HT1080 (cell line): ENCODE measurements at places on chromosomes 6 and 20. TPM values are rescaled to one million over a fixed set of nuclear protein-coding genes. Genes with fewer than 3 reads are reported as not detected.

- DNase-seq: no peak
Measured at GRCh38 chr6:84460491-84460890, 233.0 kb upstream of the CEP162 start.

- DNase-seq: no peak
Measured at GRCh38 chr20:289693-290083, 862 bp downstream of the C20orf96 start.

DNA sequence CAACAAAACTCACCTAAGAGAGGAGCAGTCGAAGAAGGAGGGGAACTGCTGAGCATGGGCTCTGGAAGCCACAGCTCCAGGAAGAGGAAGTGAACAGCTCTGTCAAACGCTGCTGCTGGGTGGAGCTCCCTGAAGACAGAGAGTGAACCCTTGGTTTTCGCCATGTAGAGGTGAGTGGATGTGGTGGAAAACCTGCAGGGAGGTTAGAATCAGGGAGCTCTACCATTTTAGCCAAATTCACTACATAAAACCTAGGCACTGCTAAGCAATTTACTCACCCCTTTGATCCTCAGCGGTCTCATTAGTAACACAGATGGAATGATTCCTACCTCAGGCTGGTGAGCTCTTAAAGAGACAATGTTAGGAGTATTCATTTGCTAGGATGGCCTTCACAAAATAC lies 19.4 kb upstream of the TFAP2A start:
- DNase-seq: no peak

GRCh38 chr6:41406728-41407489 lies 71.5 kb downstream of the NCR2 start:
- no peak for DNase-seq

GRCh38 chr20:48148916-48149672 lies 363.8 kb upstream of the SULF2 start:
- no peak for DNase-seq

- DNase-seq: no peak
Measured at GRCh38 chr6:36718560-36718959, 20.9 kb downstream of the RAB44 start.

DNA sequence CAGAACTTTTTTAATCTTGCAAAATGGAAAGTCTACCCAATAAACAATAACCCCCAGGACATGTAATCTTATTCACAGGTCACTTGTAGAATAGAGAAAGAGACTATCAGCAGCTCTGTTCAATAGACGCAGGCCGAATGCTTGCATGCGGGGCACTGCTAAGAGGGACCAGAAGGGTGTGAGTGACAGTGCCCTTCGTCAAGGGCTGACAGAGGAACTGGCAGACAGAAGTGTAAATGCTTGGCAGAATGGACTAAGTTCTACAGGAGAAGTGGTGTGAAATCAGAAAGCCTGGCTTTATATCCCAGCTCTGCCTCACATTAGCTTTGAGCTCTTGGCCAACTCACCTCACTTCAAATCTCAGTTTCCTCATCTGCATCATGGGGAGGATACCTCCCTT lies 21.0 kb downstream of the DDO start:
- no peak for DNase-seq

- no peak for DNase-seq
Measured at GRCh38 chr6:52491203-52492069, 71.3 kb downstream of the EFHC1 start.

- DNase-seq: no peak
Measured at GRCh38 chr6:35725081-35725708, 11.6 kb upstream of the ARMC12 start.

DNA sequence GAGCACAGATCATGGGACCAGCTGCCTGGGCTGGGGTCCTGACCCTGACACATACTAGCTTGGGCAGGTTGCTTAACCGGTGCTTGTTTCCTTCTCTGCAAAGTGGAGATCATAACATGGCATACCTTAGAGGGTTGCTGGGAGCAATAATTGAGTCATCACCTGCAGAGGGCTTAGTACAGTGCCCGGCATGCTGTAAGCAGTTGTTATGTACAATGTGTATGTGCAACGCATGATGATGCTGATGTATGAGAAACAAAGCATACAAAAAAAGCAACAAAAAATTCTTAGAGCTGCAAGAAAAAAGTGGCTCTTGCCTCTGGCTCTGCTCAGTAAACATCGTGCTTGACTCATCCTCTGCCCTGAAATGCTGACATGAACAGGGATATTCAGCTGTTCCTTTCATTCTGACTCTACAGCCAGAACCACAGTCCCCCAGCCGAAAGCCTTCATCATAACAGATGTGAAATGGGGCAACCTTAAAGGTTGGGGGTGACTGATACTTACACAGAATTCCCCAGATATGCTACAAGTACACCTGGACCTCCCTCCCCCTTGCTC lies 91.7 kb downstream of the CLIC5 start:
- peak; percentile 46 for DNase-seq

DNA sequence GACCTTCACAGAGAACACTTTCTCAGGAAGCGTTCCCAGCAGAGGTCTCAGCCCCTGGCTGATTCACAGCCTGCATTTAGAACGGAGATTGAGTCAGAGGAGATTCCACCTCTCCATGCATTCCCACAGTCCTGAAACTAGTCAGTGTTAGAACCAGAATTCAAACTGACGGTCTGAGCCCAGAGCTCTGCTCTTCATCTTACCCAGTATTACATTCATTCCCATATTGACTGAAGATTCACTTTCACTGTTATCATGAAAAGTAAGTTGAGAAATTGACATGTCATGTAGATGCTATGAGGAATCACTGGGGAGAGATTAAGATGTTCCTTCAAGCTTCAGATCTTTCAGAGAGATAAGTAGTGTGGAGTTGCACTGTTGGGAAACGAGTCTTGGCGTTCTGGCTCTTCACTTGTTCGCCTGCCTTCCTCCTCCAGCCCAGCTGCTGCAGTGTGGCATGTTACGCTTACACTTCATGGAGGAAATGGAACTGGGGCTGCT lies 28.3 kb downstream of the MAS1 start:
- peak; percentile 76 for DNase-seq

- no peak for DNase-seq
Measured at GRCh38 chr6:159389695-159390094, 220.5 kb downstream of the FNDC1 start.

- DNase-seq: no peak
Measured at GRCh38 chr6:132888701-132889100, 74.3 kb downstream of the RPS12 start.

- no peak for DNase-seq
Measured at GRCh38 chr20:14410869-14411555, 73.6 kb upstream of the FLRT3 start.

DNA sequence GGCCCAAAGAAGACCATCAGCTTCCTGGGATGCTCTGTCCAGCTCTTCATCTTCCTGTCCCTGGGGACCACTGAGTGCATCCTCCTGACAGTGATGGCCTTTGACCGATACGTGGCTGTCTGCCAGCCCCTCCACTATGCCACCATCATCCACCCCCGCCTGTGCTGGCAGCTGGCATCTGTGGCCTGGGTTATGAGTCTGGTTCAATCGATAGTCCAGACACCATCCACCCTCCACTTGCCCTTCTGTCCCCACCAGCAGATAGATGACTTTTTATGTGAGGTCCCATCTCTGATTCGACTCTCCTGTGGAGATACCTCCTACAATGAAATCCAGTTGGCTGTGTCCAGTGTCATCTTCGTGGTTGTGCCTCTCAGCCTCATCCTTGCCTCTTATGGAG lies 5.1 kb downstream of the OR2H1 start:
- no peak for DNase-seq

GRCh38 chr6:167762259-167762962 lies 64.3 kb upstream of the AFDN start:
- no peak for DNase-seq

DNA sequence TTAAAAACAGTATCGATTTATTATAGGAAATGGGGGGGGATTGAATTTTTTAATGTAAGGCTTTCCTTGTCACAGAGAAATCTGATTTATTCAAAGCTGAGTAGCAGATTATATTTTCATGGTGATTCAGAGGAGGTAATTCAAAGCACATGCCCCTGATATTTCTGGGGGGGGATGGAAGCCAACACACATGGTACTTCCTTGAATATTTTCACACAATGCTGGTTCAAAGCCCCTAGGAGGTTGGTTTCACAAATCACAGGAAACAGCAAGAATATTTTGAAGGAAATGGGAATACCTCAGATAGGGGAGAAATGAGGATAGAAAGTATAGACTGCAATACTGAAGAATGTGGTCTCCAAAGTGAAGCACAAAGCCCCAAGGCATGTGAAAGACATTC lies 98.8 kb downstream of the RTN4IP1 start:
- no peak for DNase-seq

GRCh38 chr6:10979603-10980002 lies 64.5 kb downstream of the ELOVL2 start:
- DNase-seq: no peak

- DNase-seq: no peak
Measured at GRCh38 chr6:118656847-118657451, 5.6 kb upstream of the CEP85L start.

DNA sequence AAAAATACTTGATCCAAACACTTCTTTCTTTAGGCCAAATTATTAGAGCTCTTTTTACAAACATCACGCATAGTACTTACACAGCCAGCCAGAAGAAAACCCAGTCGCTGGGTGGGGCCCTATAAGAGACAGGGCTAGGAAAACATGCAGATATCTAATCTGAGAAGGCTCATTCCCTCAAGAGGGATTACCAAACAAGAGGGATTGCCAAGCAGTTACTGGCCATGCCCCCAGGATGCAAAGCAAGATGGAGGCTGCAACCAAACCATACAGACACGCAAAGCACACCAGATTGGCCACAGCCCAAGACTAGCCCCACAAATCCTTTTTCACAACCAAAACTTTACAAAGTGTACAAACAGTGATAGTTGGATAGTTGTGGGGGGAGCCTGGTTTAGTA lies 1235.4 kb upstream of the GJE1 start:
- peak; percentile 24 for DNase-seq

DNA sequence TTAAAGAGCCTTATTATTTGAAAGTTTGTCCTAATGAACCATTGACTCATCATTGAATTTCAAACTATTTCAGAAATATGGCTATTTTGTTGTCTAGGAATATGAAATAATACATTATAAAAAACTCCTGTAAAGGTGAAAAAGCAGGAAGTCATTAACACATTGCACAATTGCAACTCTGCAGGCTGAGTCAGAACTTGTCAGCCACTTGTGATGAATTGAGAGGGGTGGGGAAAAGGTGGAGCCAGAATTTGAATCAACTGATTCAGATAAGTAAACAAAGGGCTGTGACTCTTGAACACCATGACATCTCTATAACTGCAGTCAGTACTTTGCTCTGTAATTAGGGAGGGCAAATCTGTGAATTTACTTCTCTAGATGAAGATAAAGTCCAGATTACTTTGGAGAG lies 6.0 kb downstream of the C6orf141 start:
- peak; percentile 90 for DNase-seq

DNA sequence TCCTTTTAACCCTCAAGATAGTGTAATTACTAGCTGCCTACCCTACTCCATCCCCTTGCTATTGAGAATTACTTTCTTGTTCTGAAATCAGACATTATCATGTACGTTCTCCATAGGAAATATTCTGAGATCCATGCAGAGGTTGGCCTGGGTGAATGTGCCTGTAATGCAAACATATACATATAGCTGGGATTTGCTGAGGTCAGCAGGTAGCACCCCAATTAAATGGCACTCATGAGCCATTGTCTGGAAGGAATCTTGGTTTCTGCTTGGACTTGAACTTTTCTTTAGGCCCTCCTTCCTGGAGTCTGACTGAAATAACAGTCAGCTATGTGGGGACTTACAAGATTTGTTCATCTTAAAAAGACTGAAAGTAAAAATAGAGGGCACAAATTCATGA lies 3.7 kb downstream of the HLA-DQB2 start:
- DNase-seq: no peak

BACH2 gene
- total RNA-seq: 0.30 and 0.87 TPM in 2 replicates

HLA-DPB1 gene
- total RNA-seq: 12.7 and 33.5 TPM in 2 replicates

HLA-DOA gene
- total RNA-seq: not detected in 2 replicates

RIPPLY2 gene
- not detected in 2 replicates for total RNA-seq

NHLRC1 gene
- total RNA-seq: 0.31 TPM in 1 of 2 replicates, not detected in the other

GNAS-AS1 gene
- total RNA-seq: 5.0 and 6.0 TPM in 2 replicates

SSTR4 gene
- total RNA-seq: not detected in 2 replicates

DYNLT2 gene
- 0.90 and 1.4 TPM in 2 replicates for total RNA-seq

PTGIS gene
- 0.02 TPM in 1 of 2 replicates, not detected in the other for total RNA-seq

WFDC5 gene
- not detected in 2 replicates for total RNA-seq

GSTA4 gene
- total RNA-seq: 0.20 TPM in 1 of 2 replicates, not detected in the other

MYB gene
- total RNA-seq: 0.40 TPM in 2 replicates

TTBK1 gene
- total RNA-seq: 0.06 TPM in 1 of 2 replicates, not detected in the other

AKAP7 gene
- total RNA-seq: 3.8 and 9.6 TPM in 2 replicates
